ENCODE measurements at places on chromosomes 11 and 22. TPM values are rescaled to one million over a fixed set of nuclear protein-coding genes. Genes with fewer than 3 reads are reported as not detected.

Gene RFPL3
- not detected for total RNA-seq

GRCh38 chr11:128135451-128135850 is 451.9 kb downstream of the ETS1 start:
- DNase-seq = no peak

- DNase-seq = no peak
Measured at GRCh38 chr11:121944556-121945230, 171.3 kb downstream of the BLID start.

Gene TMX2
- 64.3 TPM for total RNA-seq

Gene SRSF8
- total RNA-seq = 19.0 TPM

DNA sequence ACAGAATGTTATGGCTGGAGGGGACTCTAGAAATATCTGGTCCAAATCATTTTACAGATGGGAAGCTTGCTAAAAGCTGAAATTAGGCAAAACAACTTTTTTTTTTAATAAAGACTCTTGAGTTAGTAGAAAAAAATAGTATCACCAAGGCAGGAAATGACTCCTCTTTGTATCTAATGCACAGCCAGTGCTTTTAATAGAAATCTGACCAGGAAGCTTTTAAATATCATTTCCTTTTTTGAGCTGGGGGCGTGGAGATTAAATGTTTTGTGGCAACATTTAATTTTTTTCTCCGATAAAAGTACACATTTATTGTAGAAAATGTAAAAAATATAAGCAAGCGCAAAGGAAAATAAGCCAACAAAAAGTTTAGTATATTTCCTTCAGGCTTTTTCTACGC is 22.5 kb downstream of the TRAF6 start:
- DNase-seq = no peak

GRCh38 chr11:125245299-125245698 is 80.7 kb downstream of the PKNOX2 start:
- no peak for DNase-seq

DNA sequence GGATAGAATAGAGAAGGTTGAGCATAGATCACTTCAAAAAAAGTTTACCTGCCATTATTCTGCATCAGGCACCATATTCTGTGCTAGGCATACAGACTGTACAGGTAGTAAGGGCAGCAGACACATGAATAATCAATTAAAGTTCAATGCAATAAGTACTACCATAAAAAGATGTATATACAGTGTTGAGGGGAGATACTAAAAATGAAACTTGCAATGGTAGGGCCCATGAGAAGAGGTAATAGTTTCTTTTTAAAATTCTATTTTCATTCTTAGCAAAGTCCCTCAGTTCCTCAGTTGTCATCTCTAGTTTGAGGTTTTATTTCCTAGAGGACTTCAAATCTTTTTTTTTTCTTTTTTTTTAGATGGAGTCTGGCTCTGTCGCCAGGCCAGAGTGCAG is 819.9 kb downstream of the FAM181B start:
- DNase-seq = no peak

DNA sequence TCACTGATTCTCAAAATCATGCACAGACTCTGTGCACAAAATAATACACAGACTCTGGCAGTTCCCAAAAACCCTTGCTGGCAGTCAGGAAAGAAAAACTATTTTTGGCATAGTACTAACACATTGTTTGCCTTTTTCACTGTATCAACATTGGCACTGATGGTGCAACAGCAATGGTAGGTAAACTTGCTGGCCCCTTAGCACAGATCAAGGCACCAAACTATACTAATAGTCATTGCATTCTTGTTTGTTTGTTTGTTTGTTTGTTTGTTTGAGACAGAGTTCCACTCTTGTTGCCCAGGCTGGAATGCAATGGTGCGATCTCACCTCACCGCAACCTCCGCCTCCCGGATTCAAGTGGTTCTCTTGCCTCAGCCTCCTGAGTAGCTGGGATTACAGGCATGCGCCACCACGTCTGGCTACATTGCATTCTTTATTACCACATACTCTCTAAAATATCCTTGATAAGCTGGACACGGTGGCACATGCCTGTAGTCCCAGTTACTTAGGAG is 81.0 kb upstream of the SLC6A5 start:
- DNase-seq = no peak

DNA sequence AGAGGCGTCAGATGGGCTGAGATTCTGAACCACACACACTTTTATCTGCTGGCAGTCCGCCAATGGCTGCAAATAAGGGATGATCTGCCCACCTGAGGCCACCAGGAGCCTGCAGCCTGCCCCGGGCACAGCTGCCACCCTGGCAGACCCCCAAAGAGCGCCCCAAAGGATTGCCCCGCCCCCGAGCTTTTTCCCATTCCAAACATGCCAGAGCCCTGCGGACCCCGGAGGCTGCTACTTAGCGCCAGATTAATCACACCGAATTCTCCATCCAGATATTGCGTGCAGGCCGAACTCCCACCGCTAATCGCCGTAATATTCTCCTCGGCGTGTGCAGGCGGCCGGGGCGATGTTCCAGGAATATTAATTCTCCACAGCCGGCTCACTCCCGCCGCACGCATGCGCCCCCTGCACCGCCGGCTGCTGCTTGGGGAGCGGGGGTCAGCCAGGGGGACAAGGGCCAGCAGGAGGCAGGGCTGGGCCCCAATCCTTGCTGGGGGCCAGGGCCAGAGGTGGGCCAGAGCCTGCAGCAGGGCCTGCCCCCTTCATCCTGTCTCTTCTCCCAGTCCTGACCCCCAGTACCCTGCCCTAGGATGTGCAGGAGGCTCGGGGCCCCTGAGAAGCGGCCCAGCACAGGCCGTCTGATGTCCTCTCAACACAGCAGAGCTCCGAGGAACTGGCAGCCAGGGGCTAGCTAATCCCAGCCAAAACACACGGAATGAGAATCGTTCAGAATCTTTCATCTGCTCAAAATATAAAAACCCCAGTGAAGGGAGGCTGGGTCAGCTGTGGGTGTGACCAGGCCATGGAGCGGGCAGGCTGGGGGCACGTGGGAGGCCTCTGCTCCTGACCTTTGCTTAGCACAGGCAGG is 19.5 kb upstream of the TCF20 start:
- DNase-seq = no peak

DNA sequence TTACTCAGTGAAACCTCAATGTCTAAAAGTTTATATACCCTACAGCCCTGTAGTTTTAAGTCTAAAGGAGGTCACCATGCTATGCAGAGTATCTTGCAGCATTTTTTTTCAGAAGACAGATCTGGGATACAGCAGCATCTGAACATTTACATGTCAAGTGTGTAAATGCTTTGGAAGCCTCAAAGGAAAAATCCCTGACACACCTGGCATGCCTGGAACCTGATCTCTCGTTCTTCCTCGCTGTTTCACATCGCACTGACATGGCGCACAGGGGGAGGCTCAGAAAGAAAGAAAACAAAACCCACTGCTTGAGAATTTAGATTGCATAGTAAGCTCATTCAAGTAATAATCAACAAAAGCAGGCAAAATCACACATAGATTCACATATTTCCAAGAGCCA is 31.0 kb downstream of the PAX6 start:
- DNase-seq = no peak

DNA sequence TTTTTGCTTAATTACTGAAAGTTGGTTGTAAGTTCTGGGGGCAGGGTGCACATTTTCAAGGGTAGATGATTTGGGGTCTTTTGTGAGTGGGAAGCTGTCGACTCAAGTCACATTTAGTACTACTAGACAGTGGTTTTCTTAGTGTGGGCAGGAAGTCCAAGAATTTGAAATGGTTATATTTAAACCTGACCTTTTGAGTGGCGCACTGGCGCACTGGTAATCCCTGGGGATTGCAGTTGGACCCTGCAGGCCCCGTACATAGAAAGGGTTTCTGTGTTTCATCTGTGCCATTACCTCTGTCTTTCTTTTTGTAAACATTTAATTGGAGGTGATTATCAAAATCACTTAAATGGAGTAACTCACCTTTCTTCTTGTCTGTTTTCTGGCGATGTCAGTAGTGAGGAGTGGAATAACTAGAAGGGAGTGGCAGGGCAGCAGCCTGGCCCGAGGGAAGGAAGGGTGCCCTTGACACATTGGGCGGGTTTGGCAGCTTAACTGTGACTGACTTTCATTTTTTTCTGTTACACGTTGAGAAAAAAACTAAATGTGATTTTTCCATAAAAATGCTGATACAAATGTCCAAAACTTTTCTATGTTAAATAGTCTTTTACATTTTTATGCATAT is 101.8 kb upstream of the GAL start:
- peak; percentile 17 for DNase-seq

- no peak for DNase-seq
Measured at GRCh38 chr11:124153821-124154220, 29.3 kb upstream of the OR10D3 start.

Data from left ventricle myocardium inferior (tissue), 1 donor.